Activated CD4-positive, CD25-positive, alpha-beta regulatory T cell treated with anti-CD3 and anti-CD28 coated beads, Interleukin-2, amount 50 U/mL, for 72 hours (primary cell): ENCODE measurements at places on chromosomes 7 and 10.

- no peak for DNase-seq
These were observed 19.8 kb downstream of the RAB11FIP2 start for GRCh38 chr10:118026936-118027335.

DNA sequence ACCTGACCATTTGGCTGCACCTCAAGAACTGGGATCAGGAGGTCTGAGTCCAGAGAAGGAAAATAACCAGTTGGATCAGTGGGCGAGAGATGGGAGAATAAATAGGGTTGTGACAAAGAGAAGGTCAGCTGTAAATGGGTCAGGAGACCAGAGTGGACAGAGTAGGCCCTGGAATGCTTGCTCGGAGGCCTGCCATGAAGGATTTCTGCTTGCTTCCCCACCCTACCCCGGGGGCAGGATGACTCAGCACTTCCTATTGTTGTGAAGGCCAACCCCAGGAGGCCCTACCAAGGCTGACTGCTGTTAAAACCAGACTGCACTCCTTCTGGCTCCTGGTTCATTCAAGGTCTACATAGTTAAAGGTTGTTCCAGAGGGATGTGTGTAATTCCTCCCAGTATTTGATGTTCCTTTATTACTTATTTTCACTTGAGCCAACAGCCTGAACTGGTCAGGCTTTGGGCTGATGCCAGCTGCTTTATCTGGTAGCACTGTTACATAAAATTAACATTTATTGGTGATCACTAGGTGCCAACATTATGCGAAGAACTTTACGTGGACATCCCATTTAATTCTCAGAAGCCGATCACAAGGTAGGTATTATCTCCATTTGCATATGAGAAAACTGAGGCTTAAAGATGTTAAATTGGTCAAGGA, 27.3 kb upstream of the IFRD1 start:
- no peak for DNase-seq

GRCh38 chr7:45642044-45642443, 67.9 kb downstream of the ADCY1 start:
- no peak for DNase-seq

DNA sequence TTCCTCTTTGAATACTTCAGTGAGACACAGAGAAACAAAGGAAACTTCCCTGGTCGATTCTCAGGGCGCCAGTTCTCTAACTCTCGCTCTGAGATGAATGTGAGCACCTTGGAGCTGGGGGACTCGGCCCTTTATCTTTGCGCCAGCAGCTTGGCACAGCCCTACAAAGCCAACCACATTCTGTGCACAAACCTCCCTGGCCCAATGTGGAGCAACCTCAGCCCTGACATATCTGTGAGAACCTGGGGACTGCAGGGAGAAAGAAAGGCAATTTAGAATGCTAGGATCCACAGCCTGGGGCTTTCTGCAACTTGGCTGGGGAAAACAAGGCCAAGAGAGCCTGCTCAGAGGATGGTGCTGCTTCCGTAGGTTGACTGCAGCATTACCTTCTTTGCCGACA, 63.5 kb upstream of the PRSS58 start:
- no peak for DNase-seq

DNA sequence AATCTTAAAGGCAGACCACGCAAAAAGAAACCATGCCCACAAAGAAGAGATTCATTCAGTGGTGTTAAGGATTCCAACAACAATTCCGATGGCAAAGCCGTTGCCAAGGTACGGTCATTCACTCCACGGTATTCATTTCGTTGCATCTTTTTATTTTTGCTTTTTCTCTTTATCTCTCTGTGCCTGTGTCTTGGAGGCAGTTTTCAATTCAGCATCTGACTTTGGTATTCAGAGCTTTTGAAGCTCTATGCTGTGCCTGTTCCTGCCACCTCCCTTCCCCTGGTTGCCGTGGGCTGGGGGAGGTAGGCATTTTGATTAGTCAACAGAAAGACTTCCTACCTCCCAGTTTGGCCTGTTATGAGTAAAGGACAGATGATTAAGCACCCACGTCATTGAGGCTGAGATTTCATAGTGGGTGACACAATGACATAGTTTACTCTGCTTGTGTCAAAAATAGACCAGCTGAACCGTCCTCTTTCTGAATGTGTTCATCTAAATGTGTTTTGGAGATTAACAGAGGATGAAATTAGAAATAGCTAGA, 149.5 kb downstream of the ARID5B start:
- peak; percentile 67 for DNase-seq

- no peak for DNase-seq
These were observed 23.0 kb upstream of the ING3 start for GRCh38 chr7:120927454-120928103.

- DNase-seq = no peak
These were observed 52.9 kb downstream of the BTAF1 start for GRCh38 chr10:91976317-91977051.

GRCh38 chr7:134254311-134254710, 62.4 kb downstream of the SLC35B4 start:
- DNase-seq = no peak

DNA sequence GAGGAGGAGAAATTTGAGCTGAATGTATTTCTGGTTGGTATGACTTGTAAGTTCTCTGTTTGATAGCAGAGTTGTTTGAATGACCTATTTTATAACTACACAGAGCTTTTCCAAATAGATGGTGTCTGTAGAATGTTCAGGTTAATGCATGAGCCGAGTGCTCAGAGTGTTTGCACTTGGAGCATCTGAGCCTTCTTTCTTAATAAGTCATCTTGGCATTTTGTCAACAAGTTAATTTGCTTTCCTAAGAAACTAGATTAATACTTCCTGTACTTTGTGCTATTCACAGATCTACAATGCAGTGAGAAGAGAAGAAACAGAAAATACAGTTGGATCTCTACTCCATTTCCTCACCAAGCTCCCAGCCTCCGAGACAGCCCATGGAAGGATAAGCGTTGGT, 138.2 kb downstream of the PLCE1 start:
- DNase-seq = no peak

GRCh38 chr7:26441002-26441521, 149.4 kb downstream of the SNX10 start:
- no peak for DNase-seq

DNA sequence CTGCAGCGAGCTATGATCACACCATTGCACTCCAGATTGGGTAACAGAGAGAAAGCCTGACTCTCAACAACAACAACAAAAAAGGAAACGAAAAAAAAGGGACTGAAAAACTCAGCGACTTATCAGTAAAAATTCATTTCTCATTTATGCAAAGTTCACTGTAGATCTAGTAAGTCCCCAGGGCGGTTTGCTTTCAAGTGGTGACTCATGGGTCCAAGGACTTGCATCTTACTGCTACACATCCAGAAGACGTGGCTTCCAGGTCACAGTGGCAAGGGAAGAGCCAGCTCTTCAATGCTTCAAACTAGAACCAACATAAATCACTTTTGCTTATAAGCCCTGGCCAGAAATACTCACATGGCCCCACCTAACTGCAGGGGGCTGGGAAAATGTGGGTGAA, 178.3 kb upstream of the AUTS2 start:
- no peak for DNase-seq

- DNase-seq = peak; percentile 51
These were observed 79.0 kb upstream of the TMEM168 start for GRCh38 chr7:112869111-112869774.

- DNase-seq = no peak
These were observed 444.6 kb downstream of the REEP3 start for GRCh38 chr10:63965846-63966245.

- peak; percentile 44 for DNase-seq
These were observed 241.5 kb downstream of the PHTF2 start for GRCh38 chr7:78039790-78040776.

DNA sequence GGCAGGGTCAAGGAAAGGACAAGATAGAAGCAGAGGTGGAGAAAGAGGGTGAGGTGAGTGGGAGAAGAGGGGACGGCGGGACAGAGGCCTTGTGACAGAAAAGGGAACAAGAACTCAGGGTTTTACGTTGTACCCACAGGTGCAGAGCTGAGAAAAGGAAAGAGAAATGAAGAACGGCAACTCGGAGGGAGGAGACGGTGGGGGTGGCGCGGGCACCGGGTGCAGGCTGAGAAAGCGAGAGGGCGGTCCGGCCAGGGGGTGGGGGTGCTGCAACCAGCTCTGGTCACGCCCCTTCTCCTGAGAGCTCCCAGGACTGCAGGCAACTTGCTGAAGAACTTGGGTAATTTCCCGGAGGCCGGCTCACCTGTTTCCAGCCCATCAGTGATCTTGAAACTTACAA, 65.3 kb downstream of the CARD11 start:
- peak; percentile 63 for DNase-seq

- no peak for DNase-seq
These were observed 1472.6 kb upstream of the CELF2 start for GRCh38 chr10:9545073-9545472.

DNA sequence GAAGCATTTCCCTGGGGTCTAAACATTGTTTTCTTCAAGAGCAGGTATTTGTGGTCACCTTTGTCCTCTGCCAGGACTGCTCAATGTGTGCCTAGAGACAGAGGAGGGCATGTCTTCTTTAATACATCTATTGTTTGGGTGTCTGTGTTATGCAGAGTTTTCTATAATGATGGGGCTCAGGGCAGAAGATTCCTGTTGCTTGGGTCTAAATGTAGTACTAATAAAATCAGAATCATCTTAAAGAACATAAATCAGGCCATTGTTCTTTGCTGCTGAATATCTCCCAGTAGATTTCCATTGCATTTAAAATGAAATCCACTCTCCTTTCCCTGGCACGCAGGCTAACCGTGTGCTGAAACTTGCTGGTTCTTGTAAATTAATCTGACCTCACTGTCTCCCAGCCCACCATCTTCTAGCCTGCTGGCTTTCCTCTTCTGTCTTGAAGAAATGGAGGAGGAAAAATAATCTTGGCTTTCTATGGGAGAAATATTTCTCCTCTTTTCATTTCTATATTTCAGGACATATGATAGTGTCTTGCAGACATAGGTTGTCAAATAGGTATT, 1396.8 kb downstream of the GATA3 start:
- DNase-seq = no peak

GRCh38 chr10:3123571-3124411, 48.8 kb downstream of the PITRM1 start:
- DNase-seq = no peak

DNA sequence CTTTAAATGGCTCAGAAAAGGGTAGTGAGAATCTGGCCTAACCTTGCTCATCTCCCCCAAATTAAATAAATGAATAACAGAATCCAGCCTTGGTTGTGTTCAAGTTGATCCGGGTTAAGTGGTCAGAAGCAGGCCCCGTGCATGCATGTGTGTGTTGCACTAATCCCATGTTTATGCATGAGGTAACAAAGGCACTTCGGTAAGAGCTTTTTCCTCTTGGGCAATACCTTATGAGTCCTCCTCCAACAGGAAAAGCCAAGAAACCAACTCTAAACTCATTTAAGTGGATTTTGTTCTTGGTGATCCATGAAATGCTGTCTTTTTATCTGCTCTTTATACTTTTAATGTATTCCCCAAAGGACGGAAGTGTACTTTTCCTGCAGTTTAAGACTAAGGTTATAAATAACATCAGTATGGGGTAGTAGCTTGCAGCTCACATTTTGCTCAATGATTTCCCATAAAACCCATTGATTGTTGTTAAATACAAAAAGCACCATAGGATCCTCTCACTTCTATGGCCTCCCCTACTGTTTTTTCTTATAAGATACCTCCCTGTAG, 104.9 kb upstream of the YAE1 start:
- no peak for DNase-seq

DNA sequence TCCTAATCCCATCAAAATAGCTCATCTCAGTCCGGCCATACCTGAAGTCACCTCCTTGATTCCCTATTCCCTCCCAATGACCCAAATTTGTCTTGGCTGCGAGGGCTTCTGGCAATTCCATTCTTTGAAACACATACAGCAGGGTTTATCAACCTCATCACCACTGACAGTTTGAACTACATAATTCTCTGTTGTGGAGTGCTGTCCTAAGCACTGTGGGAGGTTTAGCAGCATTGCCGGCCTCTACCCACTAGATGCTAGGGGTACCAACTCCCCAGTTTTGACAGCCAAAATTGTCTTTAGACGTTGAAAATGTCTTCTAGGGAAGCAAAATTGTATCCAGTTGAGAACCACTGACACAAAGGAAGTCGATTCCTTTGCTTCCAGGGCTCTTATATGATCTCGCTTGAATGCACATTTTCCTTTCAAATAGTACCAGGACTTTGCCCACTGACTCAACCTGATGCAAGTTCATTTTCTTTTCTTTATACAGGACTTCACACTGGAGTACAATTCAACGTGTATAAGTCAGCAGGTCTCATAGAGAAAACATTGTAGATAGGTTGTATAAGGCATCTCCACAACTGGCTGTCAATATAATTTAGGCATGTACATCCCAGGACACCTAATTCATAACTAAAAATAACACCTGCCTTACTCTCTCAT, 133.3 kb downstream of the STRA8 start:
- no peak for DNase-seq

DNA sequence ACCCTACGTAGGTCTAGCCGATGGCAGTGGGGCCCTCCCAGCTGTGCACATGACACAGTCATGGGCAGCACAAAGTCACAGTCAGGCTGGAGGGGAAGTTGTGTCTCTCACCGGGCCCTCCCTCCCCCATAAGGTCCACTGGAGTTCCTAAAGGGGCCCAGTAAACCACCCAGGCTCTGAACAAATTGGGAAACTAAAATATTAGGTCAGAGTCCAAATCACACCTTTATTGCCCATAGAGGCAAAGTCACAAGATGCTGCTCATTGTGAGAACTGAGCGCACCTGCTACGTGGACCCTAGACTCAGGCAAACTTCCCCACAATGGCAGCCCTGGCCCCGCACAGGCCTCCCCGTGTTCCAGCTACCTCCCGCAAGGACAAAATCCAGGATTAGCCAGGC, 45.2 kb upstream of the SH2B2 start:
- no peak for DNase-seq

- DNase-seq = no peak
These were observed 23.0 kb downstream of the JCAD start for GRCh38 chr10:30036341-30036740.

- DNase-seq = no peak
These were observed 12.8 kb downstream of the CNNM1 start for GRCh38 chr10:99341860-99342490.

DNA sequence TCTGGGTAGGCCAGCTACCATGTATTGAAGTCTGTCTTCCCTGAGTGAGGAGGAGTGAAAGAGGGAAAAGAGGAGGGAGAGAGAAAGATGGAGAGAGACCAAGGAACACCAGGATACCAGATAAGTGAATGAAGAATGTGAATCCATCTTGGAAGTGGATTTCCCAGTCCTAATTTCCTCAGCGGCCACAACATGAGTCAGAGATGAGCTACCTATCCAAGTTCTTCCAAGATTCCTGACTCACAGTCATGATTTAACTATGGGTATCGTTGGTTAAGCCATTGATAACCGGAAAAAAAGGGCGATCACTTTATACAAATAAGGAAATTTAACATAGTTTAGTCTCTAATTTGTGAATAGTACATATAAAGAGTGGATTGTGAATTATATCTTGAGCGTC, 561.8 kb downstream of the ATRNL1 start:
- DNase-seq = no peak

GRCh38 chr10:78623578-78624215, 445.1 kb upstream of the ZMIZ1 start:
- no peak for DNase-seq

GRCh38 chr10:101223274-101224059, 5.8 kb downstream of the LBX1 start:
- DNase-seq = no peak
